Pancreas (tissue), 10 donors: ENCODE measurements at places on chromosomes 2 and 18. TPM values are rescaled to one million over a fixed set of nuclear protein-coding genes. Genes with fewer than 3 reads are reported as not detected.
A peak's percentile ranks its signal among the peaks of the same experiment; 100 is the strongest.

The VWC2L gene
- total RNA-seq = 0.08 TPM

GRCh38 chr2:175251425-175252041, 70.0 kb upstream of the ATP5MC3 start:
- no peak for DNase-seq

GRCh38 chr2:10438688-10439087, 9.4 kb downstream of the ODC1 start:
- no peak for DNase-seq

- DNase-seq = peak; percentile 82
Measured at GRCh38 chr2:237482485-237482884, 4.6 kb upstream of the MLPH start.

- DNase-seq = no peak
Measured at GRCh38 chr2:138298120-138298814, 203.3 kb upstream of the SPOPL start.
